ENCODE measurements at places on chromosomes 7 and 10.

DNA sequence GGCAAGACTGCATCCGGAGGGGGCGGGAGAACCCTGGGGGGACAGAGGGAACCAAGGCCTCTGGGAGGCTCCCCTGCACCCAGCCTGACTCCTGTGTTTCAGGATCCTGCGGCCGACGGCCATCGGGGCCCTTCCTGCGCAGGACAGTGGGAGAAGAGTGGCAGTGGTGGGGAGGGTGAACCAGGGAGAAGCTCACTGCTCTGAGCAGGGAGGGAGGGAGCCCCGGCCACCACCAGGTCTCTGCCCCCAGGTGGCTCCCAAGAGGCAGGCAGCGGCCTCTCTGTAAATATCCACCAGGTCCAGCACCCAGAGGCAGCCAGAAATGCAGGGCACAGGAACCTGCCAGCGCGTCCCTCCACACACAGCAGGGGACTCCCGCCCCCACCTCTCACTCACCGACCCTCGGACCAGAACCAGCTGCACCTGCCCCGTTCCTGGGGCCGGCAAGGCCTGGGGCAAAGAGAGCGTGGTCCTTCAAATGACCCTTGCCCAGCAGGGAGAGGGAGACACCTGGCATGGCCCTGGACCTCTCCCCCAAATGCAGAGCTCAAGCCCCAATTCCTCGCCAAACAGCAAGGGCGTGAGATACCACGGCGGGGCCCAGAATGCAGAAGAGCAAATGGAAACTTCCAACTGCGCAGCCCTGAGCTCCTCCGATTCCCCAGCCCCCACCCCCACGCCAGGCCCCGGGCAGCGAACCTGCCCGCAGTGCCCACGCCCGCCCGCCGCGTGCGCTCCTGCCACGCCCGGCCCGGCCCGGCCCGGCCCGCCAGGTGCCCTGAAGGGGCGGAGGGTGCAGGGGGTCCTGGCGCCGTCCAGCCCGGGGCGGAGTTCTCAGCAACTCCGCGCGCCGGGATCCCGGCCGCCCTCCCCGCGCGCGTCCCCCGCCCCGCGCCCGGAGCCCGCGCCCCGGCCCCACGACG is 805 bp downstream of the RASGEF1A start:
- DNase-seq, result peak; percentile 25

- DNase-seq, result no peak
These were observed 35.1 kb upstream of the PAX2 start for GRCh38 chr10:100710151-100710871.

DNA sequence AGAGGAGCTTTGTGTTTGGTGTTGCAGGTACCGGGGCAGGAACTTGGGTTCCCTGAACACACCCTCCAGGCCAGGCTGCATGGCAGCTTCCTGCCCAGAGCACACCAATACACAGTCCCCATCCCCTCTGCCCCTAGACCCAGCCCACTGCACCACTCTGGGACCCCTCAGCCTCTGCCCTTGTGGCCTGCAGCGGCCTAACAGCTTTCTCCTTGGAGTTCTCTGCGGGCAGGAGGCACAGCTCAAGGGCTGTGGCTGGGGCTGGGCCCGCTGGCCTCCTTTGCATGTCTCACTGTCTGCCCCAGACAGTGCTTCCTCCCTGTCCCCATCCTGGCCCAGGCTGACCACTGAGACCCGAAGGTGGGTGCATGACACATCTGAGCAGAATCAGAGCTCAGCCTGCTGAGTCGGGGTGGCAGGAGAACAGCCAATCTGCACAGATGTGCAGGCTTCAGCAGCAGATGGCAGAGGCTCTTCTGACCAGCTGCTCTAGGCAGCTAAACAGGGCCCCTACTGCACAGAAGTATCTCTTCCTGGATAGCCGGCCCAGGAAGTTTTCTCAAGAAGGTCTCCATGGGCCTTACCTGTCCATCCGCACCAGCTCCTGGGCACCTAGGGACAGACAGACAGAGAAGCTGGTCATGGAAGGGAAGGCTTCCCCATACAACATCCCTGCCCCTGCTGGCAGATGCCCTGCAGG is 20.8 kb downstream of the VSIR start:
- DNase-seq, result no peak

GRCh38 chr7:120229084-120229483 is 43.9 kb upstream of the KCND2 start:
- DNase-seq, result no peak

DNA sequence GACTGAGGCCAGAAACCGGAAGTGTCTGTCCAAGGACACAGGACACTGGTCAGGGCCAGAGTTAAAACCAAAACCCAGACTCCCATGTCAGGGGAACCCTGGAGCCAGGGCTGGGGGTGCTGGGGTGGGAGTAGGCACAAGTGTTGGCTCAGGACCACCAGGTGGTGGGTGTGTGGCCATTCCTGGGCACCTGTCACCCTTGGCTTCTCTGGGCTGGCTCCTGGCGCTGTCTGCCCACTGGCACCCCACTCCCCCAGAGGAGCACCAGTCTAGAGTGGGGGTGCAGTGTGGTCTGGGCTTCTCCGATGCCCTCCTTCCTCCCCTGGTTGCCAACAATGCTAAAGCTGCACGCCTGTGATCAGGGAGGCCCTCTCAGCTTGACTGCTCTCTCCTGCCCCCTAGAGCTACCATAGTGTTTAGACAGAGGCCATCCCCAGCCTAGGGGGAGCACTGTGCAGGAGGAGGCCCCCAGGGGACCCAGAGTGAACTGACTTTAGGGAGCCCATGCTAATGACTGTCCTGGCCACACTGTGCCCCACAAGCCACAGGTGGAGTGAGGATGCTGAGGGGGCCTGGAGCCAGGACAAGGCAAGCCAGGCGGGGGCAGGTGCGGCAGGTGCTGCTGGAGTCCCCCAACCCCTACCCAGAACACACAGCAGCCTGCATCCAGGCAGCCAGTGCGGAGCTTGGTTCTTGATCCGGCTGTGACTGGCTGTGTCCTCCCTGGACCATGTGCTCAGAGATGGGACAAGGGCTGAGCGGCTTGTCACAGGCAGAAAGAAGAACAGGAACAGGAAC is 11.0 kb downstream of the RASGEF1A start:
- DNase-seq, result no peak

GRCh38 chr7:8291397-8292141 is 29.6 kb upstream of the ICA1 start:
- DNase-seq, result no peak

DNA sequence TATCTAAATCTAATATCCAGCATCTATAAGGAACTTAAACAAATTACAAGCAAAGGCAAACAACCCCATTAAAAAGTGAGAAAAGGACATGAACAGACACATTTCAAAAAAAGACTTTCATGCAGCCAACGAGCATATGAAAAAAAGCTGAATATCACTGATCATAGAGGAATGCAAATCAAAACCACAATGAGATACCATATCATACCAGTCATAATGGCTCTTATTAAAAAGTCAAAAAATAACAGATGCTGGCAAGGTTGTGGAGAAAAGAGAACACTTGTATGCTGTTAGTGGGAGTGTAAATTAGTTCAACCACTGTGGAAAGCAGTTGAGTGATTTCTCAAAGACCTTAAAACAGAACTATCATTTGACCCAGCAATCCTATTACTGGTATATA is 334.4 kb upstream of the CACNA2D1 start:
- DNase-seq, result no peak

DNA sequence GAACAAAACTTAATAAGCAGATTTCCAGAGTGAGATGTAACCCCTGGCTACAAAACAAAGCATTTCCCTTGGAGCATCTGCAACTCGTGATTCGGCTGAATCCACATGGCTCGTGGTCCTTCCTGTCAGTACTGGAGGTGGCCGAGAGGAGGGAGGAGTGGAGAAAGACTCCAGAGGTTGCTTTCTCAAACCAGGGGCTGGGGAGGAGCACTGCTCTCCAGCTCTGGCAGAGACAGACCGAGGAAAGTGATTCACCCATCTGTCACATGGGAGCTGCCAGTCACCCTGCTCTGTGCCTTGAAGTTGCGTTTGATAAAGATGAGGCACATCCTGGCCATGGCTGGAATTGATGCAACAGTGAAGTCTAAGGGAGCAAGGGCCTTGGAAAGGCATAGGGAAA is 72.7 kb downstream of the COL13A1 start:
- no peak for DNase-seq

DNA sequence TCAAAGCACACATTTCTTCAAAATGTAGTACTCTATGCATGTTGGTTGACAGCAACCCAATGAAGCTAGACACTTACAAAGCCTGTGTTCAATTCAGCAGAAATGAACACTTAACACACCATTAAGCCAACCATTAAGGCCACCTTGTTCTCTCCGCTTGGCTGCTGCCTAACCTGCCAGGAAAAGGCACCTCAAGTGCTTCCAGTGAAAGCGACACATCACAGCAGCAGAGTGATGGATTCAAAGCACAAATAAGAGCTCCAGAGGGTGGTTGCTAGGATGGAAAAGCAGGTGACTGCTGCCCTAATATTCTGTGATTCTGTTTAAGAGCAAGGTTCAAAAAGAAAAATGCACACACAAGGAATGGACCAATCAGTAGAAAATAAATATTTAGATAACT is 81.5 kb upstream of the GNAI1 start:
- DNase-seq, result no peak

GRCh38 chr10:77922566-77923179 is 3.9 kb downstream of the DLG5 start:
- no peak for DNase-seq

GRCh38 chr7:157300369-157300825 is 36.4 kb upstream of the DNAJB6 start:
- DNase-seq, result no peak

DNA sequence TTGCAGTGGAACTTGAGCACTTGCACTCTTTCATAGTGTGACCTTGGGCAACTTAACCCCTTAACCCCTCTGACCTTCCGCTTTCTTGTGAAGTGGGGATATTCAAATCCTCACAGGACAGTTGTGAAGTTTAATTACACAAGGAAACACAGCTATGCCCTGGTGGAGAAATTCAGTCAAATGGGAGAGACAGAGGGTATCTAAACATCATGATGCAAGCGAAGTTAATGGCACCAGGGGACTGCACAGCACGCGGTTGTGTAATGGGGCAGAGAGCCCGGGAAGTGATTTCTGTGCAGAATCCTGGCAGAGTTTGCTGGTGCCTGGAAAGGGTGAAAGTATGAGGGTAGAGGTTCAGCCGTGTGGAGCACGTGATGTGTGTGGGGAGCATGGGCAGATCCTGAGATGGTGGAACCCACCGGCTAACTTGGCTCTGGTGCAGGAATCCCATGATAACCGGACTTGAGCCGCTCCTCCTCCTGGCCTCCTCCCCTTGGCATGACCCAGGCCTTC is 51.7 kb downstream of the SNX10 start:
- DNase-seq, result no peak

DNA sequence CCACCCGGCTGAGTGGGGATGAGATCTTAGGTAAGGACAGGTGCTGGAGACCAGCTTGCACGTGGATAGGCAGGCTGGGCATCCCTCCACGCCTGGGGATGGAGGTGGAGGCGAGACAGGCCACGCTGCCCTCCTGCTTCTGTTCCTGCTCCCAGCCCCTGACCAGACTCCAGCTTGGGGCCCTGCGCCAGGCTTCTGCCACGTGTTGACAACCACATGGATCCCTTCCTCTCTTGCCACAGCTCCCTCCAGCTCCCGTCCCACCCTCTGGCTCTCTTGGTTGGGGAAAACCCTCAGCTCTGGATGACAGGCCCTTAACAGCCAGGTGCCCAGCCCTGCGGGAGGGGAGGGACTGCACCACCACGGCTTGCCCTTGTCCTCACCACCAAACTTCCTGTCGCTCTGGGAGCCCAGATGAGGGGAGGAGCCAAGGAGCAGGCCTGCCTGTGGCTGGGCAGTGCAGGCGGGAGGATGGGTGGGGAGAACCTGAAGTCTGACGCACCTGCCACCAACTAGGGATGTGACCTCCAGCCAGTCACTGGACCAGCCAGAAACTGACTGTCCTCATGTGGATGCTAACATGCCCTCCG is 36.0 kb downstream of the KCNH2 start:
- peak; percentile 20 for DNase-seq

DNA sequence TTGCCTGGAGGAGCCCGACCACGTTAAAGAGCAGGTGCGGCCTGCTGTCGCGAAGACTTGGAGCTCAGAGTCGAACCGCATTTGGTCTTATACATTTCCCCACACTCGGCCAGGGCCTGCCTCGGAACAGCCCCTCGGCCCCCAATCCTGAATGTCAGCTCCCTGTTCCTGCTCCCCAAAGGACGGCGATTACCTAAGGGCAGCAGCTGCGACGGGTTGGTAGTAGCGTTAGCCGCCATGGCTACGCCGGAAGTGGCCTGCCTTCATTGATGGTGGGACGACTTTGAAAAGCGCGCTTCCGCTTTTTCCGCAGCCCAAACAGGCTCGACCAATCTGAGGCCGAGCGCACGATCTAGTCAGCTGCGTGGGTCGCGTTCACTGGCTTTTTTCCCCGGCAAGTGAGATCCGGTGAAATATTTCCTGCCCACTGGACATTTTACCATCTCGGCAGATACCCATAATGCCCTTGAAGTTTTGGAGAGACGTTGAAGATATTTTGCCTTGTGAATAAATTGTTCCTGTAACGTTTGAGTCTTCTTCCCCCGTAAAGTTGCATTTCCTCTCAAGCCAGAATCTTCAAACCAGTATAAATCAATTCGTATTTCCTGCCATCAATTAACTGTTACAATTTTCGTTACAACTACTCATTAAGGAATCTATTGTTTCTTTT is at the start of gene LSM5:
TSS of gene LSM5 (minus strand) at position 254 of the 670 bp plus-strand sequence. CDS start at position 239, 15 bp downstream.
- DNase-seq, result peak; percentile 80

GRCh38 chr10:9834434-9834833 is 1183.2 kb upstream of the CELF2 start:
- no peak for DNase-seq

GRCh38 chr10:22992075-22992474 is 64.2 kb downstream of the ARMC3 start:
- DNase-seq, result no peak

- no peak for DNase-seq
These were observed 20.6 kb downstream of the PALD1 start for GRCh38 chr10:70498970-70499835.

DNA sequence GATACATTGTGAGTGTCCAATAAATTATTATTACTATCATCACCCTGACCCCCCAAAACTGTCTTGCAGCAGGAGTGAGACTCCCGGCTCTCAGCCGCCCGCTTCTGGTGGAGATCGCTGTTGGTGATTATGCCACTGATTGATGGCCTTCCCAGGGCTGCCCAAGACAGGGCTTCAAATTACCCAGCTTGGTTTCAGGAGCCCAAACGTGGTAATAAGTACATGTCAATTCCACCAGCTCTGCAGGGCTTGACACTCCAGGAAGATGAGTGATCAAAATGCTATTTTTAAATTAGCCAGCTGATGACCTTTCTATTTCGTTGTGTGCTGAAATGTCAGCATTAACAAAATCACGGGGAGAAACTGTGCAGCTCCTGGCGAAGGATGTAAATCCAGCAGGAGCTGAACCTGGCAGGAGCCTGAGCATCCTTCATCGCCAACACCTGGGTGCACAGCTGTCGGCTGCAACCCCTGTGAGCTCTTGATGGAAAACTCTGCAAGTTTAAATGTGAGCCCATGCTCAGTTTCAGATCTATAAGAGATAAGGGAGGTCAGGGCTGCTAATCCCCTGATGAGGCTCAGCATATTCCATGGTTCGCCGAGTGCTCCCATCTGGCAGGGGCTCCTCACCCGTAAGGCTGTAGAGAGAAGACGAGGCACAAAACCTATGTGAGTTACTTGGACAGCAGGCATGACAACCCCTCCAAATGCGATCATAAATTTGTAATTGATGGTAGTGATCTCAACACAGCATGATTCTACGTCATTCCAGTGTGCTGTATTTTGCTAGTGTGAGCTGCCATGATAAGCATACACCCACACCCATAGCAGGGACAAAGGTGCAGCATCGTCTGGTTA is 446.3 kb downstream of the TCERG1L start:
- DNase-seq, result no peak

- no peak for DNase-seq
These were observed 181.5 kb downstream of the EXOC4 start for GRCh38 chr7:133434246-133434865.

Measured in stimulated activated CD4-positive, alpha-beta T cell treated with anti-CD3 and anti-CD28 coated beads, Interleukin-15, amount 100 ng/mL, for 48 hours (primary cell).